ENCODE measurements at places on chromosomes 7 and 10.

DNA sequence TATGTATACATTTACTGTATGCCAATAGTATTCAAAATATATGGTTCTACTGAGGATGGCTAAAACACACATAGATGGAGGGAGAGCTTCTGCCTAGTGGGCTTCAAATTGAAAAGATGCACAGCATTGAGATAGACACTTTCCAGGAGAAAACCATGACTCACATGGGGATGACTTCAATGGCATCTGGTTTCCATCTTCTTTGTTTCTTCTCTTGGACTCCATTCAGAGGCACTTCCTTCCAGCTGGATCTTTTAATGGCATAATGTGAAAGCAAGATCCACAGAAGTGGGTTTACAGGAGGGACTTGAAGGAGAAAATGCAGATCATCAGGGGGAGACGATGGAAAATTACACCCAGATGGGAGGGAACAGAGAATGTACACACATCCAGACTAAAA lies 84.9 kb downstream of the ZNF365 start:
- DNase-seq: no peak

DNA sequence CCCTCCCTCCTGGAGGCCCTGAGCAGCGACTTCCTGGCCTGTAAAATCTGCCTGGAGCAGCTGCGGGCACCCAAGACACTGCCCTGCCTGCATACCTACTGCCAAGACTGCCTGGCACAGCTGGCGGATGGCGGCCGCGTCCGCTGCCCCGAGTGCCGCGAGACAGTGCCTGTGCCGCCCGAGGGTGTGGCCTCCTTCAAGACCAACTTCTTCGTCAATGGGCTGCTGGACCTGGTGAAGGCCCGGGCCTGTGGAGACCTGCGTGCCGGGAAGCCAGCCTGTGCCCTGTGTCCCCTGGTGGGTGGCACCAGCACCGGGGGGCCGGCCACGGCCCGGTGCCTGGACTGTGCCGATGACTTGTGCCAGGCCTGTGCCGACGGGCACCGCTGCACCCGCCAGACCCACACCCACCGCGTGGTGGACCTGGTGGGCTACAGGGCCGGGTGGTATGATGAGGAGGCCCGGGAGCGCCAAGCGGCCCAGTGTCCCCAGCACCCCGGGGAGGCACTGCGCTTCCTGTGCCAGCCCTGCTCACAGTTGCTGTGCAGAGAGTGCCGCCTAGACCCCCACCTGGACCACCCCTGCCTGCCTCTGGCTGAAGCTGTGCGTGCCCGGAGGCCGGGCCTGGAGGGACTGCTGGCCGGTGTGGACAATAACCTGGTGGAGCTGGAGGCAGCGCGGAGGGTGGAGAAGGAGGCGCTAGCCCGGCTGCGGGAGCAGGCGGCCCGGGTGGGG lies 2.2 kb downstream of the TRIM56 start:
- DNase-seq: no peak

GRCh38 chr7:42272793-42273665 lies 36.0 kb upstream of the GLI3 start:
- no peak for DNase-seq

DNA sequence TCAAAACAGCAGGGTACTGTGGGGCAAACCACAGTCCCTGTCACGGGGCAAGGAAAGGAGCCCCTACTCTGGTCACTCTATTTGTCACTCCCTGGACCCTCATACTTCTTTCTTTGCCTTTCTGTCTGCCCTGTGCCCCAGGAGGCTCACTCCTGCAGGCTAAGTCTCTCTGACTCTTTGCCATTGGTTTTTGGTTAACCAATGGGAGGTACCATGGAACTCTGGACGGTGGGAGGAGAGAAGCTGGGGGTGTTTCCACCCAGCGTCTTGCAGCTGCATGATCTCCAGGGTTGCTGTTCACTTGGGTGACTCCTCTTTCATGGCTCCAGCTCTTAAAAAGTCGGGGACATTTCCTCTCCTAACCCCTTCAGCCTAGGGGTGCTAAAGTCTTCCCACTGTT lies 15.4 kb upstream of the EIF5AL1 start:
- DNase-seq: no peak

DNA sequence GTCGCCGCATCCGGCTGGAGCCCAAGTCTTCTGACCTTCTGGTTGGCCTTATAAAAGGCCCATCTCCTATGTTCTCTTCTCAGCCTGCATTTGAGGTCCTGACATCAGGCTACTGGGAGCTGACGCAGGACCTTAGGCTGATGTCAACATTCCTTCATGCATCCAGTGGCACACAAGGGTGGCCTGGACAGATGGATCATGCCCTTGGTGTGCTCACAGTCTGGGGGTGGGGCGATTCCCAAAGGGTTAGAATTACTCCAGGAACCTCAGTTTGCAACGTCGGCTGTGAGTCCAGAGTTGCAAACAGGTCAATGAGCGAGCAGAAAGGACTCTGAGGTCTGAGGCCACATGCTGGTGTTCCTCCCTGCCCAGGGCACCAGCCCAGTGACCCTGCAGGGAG lies 8.2 kb upstream of the CLIP2 start:
- DNase-seq: no peak

DNA sequence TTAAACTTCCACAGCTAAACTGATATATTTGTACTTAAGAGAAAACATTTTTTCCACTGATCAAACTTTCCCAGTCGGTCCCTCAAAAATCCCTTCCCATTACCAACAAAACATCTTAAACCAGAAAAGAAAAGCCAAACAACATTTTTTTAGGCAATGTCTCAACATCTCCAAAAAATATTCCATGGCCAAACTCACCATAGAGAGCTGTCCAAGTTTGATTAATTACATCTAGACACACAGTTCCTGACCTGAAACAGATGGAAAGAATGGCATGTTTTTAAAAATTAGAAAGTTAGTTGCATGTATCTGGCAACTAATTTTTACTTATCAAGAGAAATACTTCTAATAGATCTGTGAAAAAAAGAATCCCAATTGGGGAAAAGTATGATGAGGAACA lies 95.4 kb downstream of the UBE2H start:
- no peak for DNase-seq

- DNase-seq: no peak
Observed at GRCh38 chr10:132444877-132445351, 47.9 kb downstream of the PWWP2B start.

DNA sequence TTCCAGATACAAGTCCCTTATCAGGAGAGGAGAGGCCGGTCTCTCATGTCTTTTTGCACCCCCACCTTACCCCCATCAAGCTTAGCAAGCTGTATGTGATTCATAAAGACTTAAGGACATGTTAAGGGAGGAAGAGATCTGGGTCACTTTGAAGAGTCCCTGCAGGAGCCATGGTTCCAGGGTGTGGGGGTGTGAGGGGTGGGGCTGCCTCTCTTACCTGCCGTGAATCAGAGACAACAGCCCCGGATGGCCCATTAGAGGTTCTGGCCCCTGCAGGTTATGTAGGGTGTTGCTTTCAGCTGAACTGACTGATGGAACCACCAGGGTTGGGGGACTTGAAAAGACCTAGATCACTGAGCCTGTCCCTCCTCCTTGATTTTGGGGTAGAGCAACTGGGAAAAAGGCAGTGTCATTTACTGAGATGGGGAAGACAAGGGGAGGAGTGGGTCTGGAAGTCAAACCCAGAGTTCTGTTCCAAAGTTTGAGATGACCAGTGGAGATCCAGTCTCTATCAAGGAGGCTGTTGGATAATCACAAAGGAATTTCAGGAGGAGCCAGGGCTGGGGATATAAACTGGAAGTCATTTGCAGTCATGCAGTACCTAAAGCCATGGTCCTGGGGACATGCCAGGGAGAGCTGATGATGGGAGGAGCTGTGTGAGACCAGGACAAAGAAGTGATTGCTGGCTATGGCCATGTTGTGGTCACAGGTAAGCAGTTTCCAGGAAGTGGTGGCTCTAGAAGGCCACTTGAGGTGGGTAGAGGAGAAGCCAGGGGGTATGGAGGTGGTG lies 23.1 kb downstream of the ADAMTS14 start:
- no peak for DNase-seq

DNA sequence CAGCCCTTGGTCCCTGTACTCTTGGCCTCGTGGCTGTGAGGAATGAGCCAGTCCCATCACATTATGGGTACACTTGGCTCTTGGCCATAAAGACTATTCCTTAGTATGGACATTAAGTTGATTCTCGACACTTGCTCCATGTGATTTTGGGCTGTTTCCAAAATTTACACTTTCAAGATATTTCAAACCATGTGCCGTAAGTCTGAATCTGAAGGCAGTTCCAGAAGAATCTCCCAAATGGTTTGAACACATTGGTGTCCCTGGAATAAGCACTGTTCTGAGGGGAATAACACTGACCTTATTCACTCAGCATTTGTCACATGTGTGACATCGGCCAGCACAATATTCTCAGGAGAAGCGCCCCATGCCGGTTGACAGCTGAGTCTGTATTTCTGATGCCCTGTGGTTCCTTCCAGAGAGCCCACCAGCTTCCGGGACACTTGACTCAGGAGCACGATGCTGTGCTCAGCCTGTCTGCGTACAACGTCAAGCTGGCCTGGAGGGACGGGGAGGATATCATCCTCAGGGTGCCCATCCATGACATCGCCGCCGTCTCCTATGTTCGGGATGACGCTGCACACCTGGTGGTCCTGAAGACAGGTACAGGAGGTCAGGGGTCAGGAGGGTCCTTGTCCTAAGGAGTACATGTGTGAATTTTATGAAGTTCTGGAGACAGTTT lies 24.6 kb downstream of the NACAD start:
- no peak for DNase-seq

DNA sequence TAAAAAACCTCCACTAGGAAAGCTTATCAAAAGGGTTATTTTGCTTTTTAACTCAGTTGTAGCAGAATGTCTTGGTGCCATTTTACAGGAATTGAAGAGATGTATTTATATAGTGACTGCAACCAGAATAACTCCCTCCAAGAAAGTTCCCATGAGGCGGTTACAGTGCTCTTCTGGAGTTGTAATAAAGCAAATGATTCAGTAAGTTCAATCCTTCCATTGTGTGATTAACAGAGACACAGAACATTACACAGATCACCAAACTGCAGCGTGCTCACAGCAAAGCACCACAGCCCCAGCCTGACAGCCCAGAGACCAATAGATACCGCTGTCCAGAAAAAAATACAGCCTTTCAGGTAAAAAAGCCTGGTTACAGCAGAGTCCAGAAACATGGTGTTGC lies 21.9 kb upstream of the CABCOCO1 start:
- no peak for DNase-seq

DNA sequence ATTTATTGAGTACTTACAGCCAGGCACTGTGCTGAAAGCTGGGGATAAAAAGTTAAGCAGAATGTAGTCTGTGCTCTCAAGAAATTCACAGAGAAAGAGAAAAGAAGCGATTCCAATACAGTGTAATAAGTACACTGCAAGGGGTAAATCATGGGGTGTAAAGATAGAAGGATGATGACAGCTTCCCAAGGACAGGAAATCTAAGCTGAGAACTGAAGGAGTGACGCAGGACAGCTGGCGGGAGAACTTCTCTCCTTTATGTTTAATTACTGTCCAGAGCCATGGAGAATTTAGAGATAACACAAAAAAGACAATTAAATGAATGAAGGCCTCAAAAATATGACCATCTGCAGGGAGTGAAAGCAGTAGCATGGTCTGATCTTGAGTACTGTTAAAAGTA lies 34.8 kb downstream of the C7orf33 start:
- DNase-seq: no peak

DNA sequence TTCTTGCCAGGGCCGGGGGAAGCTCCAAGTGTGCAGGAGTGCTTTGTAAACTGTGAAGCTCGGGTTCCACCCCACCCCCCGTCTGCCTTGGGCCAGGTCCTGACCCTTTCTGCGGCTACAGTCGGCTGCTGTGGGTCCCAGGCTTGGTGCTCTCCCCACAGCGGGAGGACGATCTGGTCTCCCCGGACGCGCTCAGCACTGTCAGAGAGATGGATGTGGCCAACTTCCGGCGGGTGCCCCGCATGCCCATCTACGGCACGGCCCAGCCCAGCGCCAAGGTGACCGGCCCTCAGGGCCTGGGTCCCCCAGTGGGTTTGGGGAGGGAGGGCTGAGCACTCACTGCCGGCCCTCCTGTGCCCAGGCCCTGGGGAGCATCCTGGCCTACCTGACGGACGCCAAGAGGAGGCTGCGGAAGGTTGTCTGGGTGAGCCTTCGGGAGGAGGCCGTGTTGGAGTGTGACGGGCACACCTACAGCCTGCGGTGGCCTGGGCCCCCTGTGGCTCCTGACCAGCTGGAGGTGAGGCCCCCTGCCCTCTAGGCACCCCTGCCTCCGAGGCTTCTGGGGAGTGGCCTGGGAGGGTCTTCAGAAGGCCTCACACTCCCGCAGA lies 60.3 kb downstream of the PALD1 start:
- DNase-seq: no peak

DNA sequence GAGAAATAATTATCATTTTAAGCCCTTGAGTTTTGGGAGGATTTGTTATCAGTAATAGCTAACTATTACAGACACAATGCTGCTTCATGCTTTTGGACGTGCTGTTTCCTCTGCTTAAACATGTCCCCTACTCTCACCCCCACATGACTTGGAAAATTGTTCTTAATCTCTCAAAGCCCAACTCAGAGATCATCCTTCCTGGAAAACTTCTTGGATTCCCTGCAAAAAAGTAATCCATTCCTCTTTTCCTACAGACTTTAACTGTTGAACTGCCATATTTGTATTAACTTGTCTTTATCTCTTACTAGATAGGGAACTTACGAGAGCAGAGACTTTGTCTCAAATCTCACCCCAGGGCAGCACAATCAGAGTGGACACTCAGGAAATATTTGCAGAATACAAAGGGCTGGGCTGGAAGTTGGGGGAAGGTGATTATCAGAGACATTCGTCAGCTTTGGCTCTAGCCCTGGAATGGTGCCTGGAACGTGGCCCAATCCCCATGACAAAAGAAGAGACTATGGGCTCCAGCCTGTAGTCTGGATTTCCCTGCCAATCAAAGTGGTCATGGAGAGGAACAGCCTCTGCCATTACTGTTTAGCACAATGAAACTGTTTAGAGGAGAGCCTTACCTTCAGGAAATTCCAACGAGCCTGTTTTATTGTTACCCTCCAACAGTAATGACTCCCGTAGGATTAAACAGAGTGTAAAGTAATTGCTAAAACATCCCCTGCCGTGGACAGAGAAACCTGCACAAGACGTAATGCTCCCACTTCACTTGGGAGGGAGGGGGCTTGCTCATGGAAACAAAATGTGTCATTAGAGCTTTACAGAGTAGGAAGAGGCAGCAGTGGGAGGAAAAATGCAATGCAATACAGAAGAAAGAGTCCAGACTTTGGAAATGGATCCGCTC lies 140.4 kb upstream of the AUTS2 start:
- DNase-seq: no peak

GRCh38 chr7:92095380-92095779 lies 38.9 kb downstream of the CYP51A1 start:
- no peak for DNase-seq

GRCh38 chr7:113698556-113699220 lies 220.1 kb downstream of the PPP1R3A start:
- DNase-seq: no peak

DNA sequence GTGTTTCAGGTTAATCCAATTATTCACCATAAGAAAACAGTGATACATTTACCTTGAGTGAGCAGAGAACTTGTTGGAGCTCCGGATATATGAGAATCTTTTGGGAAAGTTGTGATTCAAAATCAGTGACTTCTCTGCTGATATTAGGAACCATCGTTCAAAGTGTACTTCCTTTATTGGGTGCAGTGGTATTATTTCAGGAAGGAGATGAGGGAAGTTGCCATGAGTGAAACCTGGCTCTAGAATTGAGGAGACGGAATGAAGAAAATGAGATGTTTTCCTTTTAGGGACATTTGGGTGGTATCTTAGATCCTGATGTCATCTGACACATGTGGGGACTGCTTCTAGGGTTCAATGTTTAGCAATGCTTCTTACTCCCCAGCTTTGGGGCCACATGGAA lies 343.9 kb downstream of the ABCA13 start:
- no peak for DNase-seq

Measured in stimulated activated CD8-positive, alpha-beta memory T cell treated with anti-CD3 and anti-CD28 coated beads, Interleukin-4, amount 100 ng/mL, for 48 hours (primary cell).